ENCODE measurements at places on chromosomes 11 and 22.

DNA sequence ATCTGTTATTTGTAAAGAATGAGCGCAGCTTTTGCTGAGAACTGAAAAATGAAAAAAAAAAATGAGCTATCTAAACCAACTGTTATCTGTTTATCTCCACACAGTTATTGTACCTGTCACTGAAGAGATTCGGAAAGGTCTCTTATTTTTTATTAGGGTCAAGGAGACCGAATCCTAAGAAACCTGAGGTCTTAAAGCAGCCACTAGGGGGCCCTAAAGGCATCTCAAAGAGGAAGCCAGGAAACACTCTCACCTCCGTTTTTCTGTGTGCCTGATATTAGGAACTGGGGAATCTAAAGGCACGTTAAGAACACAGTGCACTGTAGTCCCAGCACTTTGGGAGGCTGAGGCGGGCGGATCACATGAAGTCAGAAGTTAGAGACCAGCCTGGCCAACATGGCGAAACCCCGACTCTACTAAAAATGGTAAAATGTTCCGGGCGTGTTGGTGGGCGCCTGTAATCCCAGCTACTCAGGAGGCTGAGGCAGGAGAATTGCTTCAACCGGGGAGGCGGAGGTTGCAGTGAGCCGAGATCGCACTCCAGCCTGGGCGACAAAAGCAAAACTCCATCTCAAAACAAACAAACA, 3.5 kb upstream of the LARGE1 start:
- DNase-seq, result peak; percentile 47

GRCh38 chr11:86923999-86924766, 31.0 kb downstream of the FZD4 start:
- no peak for DNase-seq

DNA sequence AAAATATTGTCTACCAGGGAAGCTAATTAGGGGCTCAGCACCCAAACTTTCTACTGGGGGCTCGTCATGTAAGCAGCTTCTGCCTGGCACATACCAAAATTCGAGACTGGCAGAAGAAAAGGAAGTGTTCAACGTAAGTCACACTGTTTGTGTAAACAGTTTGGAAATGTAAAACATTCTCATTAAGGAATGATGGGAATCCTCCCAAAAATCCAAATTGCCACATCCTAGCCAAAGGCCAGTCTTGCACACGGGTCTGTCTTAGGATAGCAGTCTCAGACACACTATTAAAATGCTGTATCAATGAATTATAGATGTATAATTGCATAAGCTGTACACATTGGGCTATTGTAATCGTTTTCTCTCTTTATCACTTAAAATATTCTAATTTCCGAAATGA, 28.9 kb downstream of the CUL5 start:
- no peak for DNase-seq

GRCh38 chr22:26672060-26672471, 14.7 kb downstream of the MIAT start:
- DNase-seq, result peak; percentile 24

GRCh38 chr11:123694551-123694950, 40.1 kb upstream of the SCN3B start:
- no peak for DNase-seq

- no peak for DNase-seq
Observed at GRCh38 chr11:45661439-45662055, 3.9 kb downstream of the CHST1 start.

- DNase-seq, result no peak
Observed at GRCh38 chr11:25408146-25408545, 911.3 kb downstream of the LUZP2 start.

GRCh38 chr11:6406370-6406769, 12.5 kb downstream of the APBB1 start:
- DNase-seq, result no peak

DNA sequence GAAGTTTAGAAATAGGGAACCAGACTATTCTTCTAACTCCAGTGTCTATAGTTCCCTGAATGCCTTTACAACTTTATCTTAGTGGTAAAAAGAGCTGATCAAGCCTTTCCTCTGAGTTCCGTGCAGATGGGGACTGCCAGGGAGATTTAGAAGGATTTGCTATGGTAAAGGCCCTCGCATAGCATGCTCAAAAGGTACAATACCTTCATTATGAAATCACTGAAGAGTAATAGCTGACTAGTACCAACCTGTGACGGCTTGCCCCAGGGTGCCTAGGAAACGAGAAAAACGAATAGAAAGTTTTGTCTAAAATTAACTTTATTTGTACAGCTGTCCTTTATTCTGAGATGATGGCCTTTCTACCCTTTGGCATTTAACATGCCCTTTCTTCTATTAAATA, 150.1 kb upstream of the ARHGAP42 start:
- no peak for DNase-seq

- peak; percentile 63 for DNase-seq
Observed at GRCh38 chr11:67483831-67484665, 1.2 kb downstream of the AIP start.

DNA sequence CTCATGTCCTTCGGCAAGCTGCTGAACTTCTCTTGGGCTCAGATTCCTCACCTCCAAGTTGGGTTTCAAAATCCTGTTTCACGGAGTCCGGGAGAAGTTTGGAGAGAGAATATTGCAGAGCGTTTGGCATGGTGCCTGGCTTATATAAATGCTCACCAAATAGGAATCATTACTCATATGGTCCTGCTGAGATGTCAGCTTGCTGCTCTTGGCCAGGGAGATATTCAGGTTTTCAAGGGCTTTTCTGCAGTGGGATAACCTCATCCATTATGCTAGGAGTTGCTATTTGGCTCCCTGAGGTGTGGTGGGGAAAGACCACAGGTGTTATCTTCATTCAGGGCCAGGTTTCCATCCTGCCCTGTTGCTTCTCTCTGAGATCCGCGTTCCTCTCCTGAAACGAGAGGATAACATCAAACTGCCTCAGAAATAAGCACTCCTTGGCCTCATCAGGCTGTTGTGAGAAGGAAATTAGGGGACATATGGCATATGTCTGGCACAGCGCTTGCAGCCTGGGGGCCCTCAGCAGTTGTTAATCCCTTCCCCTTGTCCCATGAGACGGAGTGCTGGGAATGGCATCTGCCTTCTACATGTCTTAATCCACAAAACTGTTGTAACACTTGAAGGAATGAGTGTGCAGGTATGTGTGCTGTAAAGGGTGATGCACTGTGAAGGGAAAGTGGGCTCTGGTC, 29.9 kb upstream of the ACER3 start:
- no peak for DNase-seq

DNA sequence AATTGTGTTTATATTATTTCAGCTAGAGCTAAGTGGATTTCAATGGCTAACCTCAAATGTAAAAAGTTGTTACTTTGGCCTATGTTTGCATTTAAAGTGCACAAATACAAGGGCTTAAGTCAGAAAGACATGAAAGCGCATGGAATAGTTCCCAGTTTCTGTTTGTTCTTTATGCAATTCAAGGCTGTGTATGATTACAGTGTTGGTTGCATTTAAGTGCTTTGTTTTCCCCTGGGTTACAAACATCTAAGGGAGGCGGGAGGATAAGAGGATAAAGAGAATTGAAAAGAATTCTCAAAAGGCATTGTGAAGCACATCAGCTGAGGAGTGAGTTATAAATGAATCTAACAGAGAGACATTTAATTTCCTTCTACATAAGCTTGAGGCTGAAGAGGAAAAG, 453.4 kb downstream of the NTM start:
- DNase-seq, result no peak

DNA sequence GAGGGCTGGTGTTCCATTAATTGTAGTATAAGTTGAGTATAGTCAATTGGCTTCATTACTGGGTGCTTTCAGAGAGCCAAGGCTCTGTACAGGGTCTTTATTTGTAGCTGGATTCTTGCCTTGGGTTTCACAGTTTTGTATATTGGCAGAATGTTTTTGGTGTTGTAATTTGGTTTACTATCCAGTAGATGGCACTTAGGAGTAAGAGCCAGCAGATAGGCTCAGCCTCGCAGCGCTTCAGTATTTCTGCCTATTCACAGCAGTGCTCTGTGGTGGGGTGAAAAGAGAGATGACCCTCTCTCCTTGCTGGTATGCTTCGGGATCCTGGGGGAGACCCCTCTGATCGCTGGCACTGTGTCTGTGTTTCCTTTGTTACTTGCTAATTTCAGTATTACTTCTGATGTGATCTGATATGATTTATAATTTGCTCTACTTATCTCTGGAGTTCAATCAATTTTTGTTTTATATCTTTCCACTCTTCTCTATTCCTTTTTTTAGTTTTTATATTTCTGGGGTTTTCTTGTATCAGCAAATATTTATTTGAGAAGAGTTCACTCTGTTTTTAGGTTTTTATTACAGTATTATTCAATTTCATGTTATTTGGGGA, 52.2 kb downstream of the ANO5 start:
- DNase-seq, result peak; percentile 4

DNA sequence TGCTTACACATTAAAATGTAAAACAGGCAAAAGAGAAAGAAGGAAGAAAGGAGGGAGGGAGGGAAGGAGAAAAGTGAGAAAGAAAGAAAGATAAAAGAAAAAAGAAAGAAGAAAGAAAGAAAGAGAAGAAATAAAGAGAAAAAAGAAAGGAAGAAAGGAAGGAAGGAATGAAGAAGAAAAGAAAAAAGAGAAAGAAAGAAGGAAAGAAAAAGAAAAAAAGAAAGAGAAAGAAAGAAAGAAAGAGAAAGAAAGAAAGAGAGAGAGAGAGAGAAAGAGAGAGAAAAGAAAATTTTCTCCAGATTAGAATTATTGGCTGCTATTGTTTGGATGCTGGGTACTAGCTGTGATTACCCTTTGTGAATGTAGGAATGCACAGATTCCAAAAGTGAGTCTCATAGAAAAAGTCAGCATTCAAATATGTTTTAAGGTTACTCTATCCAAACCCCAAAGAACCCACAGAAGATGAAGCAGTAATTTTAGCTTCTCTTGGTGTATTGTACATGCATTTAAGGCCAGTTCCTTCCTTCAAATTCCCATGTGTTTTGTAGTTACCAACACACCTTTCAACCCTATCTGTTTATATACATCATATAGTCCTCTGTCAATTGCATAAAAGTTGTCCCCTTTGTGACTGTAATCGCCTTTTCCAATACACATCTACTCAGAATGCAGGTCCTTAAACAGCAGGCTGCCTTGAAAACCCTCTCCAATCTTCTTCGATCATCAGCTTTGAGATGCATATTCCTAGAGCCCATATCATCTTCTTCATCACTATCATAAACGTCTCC, 789 bp upstream of the FAM111A start:
- DNase-seq, result no peak

DNA sequence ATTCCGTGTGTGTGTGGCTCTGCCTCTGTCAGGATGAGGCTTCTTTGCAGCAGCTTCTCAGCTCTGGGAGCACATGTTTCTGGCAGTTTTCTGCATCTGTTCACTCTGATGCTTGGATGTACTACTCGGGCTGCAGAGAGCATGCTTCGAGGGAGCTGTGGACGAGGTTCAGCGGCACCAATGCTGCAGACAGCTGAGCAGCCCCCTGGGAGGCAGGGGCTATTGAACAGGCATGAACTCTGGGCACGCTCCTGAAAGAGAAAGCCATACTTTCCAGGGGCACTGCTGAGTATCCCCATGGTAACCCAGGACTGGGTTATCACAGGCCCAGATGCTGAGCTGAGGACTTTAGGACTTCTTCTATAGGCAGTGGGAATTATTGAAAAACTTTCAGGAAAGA, 33.8 kb downstream of the ADAMTS8 start:
- no peak for DNase-seq

DNA sequence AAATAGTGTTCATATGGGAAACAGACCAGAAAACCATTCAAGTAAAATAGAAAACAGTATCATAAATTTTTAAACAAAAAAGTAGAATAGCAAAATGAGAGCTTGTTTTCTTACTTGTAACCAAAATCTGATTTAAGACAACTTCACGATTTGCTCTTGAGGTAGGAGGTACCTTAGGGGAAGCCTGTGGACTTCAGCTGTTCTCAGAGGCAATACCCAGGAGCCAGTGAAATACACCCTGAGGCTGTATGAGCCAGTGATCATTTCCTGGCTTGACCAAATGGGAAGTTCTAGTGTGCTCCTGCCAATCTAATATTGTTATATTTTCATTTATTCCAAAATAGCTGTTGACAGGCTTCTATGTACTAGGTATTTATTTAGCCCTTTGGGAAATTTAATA, 104.8 kb downstream of the ARHGAP42 start:
- no peak for DNase-seq

- no peak for DNase-seq
Observed at GRCh38 chr11:16876837-16877236, 137.4 kb downstream of the PLEKHA7 start.

GRCh38 chr11:91792779-91793262, 431.8 kb upstream of the FAT3 start:
- DNase-seq, result no peak

GRCh38 chr11:46315033-46315738, 32.1 kb upstream of the DGKZ start:
- peak; percentile 68 for DNase-seq

DNA sequence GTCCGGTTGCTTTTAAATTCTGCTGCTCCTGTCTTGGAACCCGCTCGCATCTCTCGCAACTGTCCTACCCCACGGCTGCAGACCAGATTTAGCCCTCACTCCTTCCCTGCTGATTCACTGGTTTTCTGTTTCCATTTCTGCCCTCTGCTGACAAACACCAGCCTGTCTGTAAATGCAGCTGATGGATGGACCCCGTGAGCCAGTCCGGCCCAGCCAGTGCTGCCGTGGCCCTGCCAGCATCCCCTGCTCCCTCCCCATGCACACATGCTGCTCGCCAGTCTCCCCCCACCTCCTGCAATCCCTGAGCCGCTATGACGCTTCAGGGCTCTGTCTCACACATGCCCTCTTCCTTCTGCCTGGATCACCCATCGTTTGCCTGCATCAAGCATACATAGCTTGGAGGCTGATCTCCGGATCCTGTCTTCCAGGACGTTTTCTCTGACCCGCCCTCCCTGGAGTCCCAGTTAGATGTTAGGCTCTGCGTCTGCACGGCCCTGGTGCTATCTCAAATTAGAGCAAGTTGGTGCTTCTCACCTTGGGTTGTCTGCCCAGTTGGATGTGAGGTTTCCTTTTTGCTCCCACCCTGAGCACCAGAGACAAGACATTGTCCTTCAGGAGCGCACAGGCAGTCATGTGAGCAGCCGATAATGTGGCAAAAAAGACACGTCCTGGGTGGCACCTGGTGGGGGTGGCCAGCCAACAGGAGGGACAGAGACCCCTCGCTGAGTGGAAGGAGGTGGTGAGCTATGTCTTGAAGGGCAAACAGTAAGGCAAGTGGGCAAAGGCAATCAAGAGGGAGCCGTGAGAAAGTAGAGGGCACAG, 4.3 kb upstream of the ACR start:
- DNase-seq, result no peak

- no peak for DNase-seq
Observed at GRCh38 chr11:119188067-119188466, 2.8 kb downstream of the NHERF4 start.

- DNase-seq, result no peak
Observed at GRCh38 chr22:19824212-19824925, 30.3 kb downstream of the GNB1L start.

GRCh38 chr11:1290052-1291040, 19.1 kb downstream of the TOLLIP start:
- no peak for DNase-seq

DNA sequence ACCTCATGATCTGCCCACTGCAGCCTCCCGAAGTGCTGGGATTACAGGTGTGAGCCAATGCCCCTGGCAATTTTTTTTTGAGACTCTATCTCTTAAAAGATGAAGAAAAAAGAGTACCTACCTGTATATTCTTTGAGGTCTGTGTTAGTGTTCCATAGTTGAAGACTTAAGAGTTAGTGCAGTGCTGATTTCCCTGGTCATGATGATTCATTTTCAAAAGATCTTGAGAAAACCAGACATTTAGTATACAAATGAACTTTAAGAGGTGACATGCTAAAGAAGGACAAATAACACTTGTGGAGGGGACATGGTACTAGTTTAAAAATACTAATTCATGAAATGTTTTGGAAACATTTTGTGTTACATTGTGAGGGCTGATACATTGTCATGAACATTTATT, 17.7 kb downstream of the CBL start:
- no peak for DNase-seq

Data from CD4-positive, alpha-beta T cell treated with Interleukin-1 beta for 1 hour (primary cell).